ENCODE measurements at places on chromosomes 4 and X. TPM values are rescaled to one million over a fixed set of nuclear protein-coding genes. Genes with fewer than 3 reads are reported as not detected.
A peak's percentile ranks its signal among the peaks of the same experiment; 100 is the strongest.

Gene PF4V1
- not detected for total RNA-seq

DNA sequence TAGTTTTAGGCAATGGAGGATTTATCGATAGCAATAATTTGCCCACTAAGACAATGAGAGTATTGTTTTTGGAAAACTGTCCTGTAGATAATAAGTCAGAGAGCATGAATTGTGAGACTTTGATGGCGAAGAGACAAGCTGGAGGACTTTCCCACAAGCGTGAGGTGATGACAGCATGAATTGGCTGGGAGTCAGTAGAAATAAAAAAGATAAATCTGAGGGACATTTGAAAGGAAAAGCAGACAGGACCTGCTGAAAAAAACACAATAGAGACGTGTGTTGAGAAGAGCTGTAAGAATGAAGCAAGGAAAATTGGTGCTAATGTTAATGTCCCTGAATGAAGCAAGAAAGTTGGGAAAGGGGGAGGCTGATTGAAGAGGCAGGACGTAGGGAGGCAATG lies 233.5 kb downstream of the DCTD start:
- H3K27me3 ChIP-seq, result no peaks in the 10 kb centered on the region
- H3K4me3 ChIP-seq, result no peak overlapping the region
- H3K27ac ChIP-seq, result no peak overlapping the region
- H3K4me1 ChIP-seq, result no peaks in the 10 kb centered on the region
- DNase-seq, result no peak

Gene HSFX1
- total RNA-seq, result not detected

DNA sequence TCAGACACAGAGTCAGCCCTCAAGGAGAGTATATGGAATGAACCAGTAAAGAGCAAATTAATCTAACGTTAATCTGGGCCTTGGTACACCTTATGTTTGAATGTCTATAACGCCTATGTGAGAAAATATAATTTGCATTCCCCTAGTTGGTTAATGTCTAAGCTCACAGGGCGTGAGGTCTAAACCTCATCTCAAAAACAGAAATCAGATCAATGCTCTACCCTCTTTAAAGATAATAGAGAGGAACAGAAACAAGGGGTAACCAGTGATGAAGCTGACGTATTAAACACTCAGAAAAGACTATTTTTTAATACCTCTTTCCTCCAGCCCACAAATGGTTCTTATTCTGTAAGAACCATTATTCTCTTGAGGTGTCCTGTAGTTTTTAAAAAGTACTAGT lies 369.2 kb upstream of the NOCT start:
- H3K27me3 ChIP-seq, result no peaks in the 10 kb centered on the region
- H3K27ac ChIP-seq, result no peak overlapping the region
- no peaks in the 10 kb centered on the region for H3K36me3 ChIP-seq
- no peak for DNase-seq
- peaks cover 34% of the 10 kb centered on the region for H3K4me1 ChIP-seq

Gene DRD5
- not detected for total RNA-seq

- H3K36me3 ChIP-seq, result no peaks in the 10 kb centered on the region
- H3K27ac ChIP-seq, result no peak overlapping the region
- H3K4me3 ChIP-seq, result no peak overlapping the region
- H3K27me3 ChIP-seq, result no peaks in the 10 kb centered on the region
Measured at GRCh38 chrX:108165383-108166111, 74.0 kb downstream of the ATG4A start.

Gene PWWP3B
- not detected for total RNA-seq

- DNase-seq, result no peak
- H3K4me1 ChIP-seq, result peaks cover 6% of the 10 kb centered on the region
- H3K27me3 ChIP-seq, result no peaks in the 10 kb centered on the region
- no peak overlapping the region for H3K4me3 ChIP-seq
- no peaks in the 10 kb centered on the region for H3K36me3 ChIP-seq
Measured at GRCh38 chrX:107571296-107571998, 56.9 kb upstream of the PRPS1 start.

GRCh38 chr4:960636-961350 lies 12.6 kb downstream of the DGKQ start:
- H3K27ac ChIP-seq, result no peak overlapping the region
- no peak for DNase-seq
- no peaks in the 10 kb centered on the region for H3K27me3 ChIP-seq
- H3K36me3 ChIP-seq, result no peaks in the 10 kb centered on the region
- no peak overlapping the region for H3K4me3 ChIP-seq

GRCh38 chrX:133804072-133804471 lies 181.3 kb downstream of the GPC3 start:
- H3K4me3 ChIP-seq, result no peak overlapping the region
- no peaks in the 10 kb centered on the region for H3K4me1 ChIP-seq
- DNase-seq, result no peak
- H3K36me3 ChIP-seq, result no peaks in the 10 kb centered on the region

- H3K27me3 ChIP-seq, result no peaks in the 10 kb centered on the region
- no peak overlapping the region for H3K4me3 ChIP-seq
- no peaks in the 10 kb centered on the region for H3K36me3 ChIP-seq
Measured at GRCh38 chr4:123547216-123548165, 150.9 kb downstream of the SPRY1 start.

GRCh38 chrX:40095583-40096394 lies 2.0 kb downstream of the BCOR start:
- peak; percentile 79 for DNase-seq
- peak overlapping the region; percentile 66 for H3K4me3 ChIP-seq
- peaks cover 72% of the 10 kb centered on the region for H3K4me1 ChIP-seq
- H3K36me3 ChIP-seq, result no peaks in the 10 kb centered on the region
- peak overlapping the region; percentile 58 for H3K27ac ChIP-seq
- H3K27me3 ChIP-seq, result 0 out of 2 replicates have a peak, but pooled peaks cover 2% of the 10 kb centered on the region

DNA sequence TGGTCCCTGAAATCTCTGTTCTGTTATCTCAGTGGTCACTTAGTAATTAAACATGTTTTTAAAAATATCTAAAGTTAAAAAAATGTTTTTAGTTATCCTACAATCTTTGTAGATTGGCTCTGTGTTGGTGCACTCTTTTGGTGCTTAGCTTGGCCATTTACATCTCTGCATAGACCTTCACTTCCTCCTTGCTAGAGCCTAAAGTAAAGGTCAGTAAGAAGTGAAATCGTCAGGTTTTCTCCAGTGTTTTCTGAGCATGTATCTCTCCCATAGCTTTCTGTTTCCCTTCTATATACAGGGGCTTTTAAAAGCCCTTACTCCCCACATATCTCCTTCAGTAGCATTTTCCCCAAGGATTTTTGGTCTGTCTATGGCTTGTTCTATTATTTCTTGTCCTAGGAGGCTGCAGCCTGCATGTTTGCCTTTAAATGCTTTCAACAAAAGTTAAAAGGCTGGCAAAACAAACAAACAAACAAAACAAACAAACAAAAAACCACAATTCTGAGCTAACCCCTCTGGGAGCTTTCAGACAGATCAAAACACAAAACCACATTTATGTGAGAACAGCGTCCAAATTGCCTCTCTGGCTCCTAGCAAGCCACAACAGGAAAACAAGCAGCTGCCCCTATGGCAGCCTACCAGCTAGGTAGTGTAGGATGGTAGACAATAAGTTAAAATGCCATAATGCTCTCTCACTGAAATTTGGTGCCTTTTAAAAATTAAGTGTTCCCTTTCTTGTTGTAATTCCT lies 27.3 kb upstream of the GPRASP2 start:
- no peaks in the 10 kb centered on the region for H3K4me1 ChIP-seq
- no peaks in the 10 kb centered on the region for H3K36me3 ChIP-seq
- H3K27ac ChIP-seq, result no peak overlapping the region
- no peak overlapping the region for H3K4me3 ChIP-seq
- no peak for DNase-seq
- no peaks in the 10 kb centered on the region for H3K27me3 ChIP-seq

Gene RHOXF2
- total RNA-seq, result not detected

Gene TCEAL4
- 19.8 TPM for total RNA-seq

Gene PITX2
- not detected for total RNA-seq

- H3K36me3 ChIP-seq, result no peaks in the 10 kb centered on the region
- H3K4me3 ChIP-seq, result peak overlapping the region; percentile 50
- H3K27me3 ChIP-seq, result no peaks in the 10 kb centered on the region
- H3K4me1 ChIP-seq, result peaks cover 60% of the 10 kb centered on the region
- peak; percentile 90 for DNase-seq
- H3K27ac ChIP-seq, result peak overlapping the region; percentile 91
Measured at GRCh38 chr4:101813604-101814003, 23.1 kb downstream of the BANK1 start.

GRCh38 chrX:16664074-16664473 lies 14.1 kb downstream of the S100G start:
- DNase-seq, result no peak
- H3K27me3 ChIP-seq, result no peaks in the 10 kb centered on the region
- H3K36me3 ChIP-seq, result no peaks in the 10 kb centered on the region

GRCh38 chr4:140335076-140335475 lies 38.4 kb upstream of the SCOC start:
- no peaks in the 10 kb centered on the region for H3K36me3 ChIP-seq
- H3K27ac ChIP-seq, result no peak overlapping the region
- no peak for DNase-seq
- H3K4me1 ChIP-seq, result peaks cover 9% of the 10 kb centered on the region
- no peaks in the 10 kb centered on the region for H3K27me3 ChIP-seq

Gene TET2
- total RNA-seq, result 16.7 TPM

GRCh38 chr4:56752985-56753384 lies 68.5 kb downstream of the SPINK2 start:
- H3K4me1 ChIP-seq, result no peaks in the 10 kb centered on the region
- DNase-seq, result no peak
- H3K27ac ChIP-seq, result no peak overlapping the region
- H3K4me3 ChIP-seq, result no peak overlapping the region
- no peaks in the 10 kb centered on the region for H3K36me3 ChIP-seq

Gene DCLK2
- total RNA-seq, result not detected

- H3K27ac ChIP-seq, result no peak overlapping the region
- no peak for DNase-seq
- no peak overlapping the region for H3K4me3 ChIP-seq
Measured at GRCh38 chr4:14149176-14150053, 521.9 kb upstream of the BOD1L1 start.
